ENCODE measurements at places on chromosomes 3 and 15. TPM values are rescaled to one million over a fixed set of nuclear protein-coding genes. Genes with fewer than 3 reads are reported as not detected.
A peak's percentile ranks its signal among the peaks of the same experiment; 100 is the strongest.

DNA sequence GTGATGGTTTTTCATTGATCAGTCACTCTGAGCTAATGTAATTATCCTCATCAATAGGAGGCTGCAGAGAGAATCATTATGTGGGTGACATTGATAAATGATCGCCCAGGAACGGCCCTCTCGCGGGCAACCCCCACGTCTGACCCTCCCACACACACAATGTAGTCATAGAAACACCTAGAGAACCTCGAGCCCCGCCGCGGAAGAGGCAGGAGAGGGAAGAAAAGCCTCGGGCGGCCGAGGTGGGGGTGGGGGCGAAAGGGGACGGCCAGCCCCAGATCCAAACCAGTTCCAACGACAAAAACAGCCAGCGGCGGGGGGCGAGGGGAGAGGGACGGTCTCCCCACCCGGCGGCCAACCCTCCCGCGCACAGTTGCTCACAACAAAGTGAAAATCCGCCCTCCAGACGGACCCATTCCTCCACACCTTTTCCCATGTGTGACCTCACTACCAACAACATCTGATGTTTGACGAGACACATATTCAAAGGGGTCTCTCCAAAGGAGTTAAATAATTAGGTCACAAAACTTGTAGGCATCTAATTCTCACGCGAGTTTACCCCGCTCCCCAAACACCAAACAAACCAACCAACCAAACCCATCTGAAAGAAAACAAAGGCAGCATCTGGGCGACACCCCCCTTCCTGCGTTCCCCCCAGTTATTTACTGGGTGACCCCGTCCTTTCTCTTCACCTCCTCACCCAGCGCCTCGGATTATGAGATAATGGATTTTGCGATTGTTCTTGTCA is 213.0 kb downstream of the MEIS2 start:
- peak; percentile 48 for DNase-seq

GRCh38 chr3:155233213-155233612 is 60.3 kb downstream of the STRIT1 start:
- DNase-seq: no peak

Gene VEPH1
- total RNA-seq: 87.1 TPM

Gene SMCO1
- not detected for total RNA-seq

DNA sequence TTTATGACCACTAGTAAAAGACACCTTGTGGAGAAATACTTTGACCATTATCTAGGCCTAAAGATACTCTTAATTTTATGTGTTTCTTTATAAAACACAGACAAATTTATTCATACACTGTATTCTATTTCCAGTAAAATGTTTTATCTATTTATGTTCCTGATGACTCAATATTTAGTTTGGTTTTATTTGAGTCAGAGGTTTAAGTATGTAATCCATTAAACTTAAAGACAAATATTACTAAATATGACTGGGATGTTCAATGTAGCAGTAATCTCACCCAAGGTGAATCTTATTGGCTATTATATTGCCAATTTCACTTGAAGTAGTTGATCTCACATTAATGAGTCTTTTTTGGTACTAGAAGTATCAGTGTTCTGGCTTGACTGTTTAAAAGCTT is 799.7 kb downstream of the CADM2 start:
- DNase-seq: no peak

- no peak for DNase-seq
Observed at GRCh38 chr15:65494076-65494475, 23.4 kb downstream of the DPP8 start.

DNA sequence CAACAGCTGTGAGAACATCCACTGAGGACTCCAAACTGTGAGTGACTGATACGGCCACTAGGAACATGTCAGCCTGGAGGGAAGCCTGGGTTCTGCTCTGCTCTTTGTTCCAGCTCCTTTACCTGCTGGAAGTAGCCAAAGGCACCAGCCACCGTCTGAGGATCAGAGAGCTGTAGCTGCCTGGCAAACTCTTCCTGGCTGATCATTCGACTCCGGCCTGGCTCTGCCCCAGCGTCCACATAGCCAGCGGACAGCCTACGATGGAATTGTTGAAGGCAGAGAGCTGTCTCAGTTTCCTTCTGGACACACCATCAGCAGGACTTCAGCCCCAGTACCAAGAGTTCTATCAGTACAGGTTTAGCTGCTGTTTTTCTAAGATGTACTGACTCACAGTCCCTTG is 5.7 kb downstream of the LPCAT4 start:
- DNase-seq: no peak

DNA sequence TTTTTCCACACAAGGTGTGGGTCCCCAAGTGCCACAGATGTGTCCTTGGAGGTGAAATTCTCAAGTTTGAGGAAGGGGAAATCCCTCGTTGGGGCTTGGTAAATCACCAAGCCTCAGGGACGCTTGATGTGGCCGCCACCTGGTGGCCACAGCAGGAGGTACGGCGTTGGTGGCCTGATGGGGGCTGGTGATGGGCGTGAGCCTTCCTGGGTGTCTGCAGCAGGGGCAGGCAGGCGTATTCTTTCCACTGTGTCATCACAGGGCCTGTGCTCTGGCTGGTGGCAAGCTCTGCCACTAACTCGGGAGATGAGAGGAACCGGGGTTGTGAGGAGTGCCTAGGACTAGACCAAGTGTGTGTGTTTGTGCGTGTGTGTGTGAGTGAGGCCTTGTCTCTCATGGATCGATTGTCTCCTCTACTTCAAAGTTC is 4.2 kb downstream of the ACOX2 start:
- DNase-seq: peak; percentile 74

GRCh38 chr15:44340410-44340809 is 51.9 kb downstream of the GOLM2 start:
- DNase-seq: peak; percentile 38

DNA sequence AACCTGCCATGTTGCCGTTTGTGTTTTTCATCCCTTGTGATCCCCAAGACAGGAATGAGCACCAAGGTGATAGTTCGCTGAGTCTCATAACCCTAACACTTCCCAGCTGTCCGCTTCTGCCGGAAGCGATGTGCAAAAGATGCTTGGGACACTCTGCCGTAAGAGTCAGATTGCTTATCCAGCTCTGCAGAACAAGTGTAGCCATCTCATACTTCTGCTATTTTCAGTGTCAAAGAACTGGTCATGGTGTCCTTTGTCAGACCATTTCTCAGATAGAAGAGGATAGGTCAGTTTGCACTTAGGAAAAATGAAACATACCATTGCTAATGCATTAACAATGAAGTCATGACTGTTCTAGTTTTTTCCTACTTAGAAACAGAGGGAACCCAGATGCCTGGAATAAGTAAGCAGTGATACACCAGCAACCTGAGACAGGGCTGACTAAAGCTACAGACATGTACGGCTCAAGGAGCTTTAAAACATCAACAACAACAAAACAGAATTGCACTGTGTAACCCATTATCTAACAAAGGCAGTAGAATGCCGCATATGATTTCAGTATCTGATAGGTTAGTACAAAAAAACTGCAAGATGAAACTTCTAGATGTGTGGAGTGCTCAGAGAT is 134.0 kb upstream of the IL12A start:
- DNase-seq: peak; percentile 86

DNA sequence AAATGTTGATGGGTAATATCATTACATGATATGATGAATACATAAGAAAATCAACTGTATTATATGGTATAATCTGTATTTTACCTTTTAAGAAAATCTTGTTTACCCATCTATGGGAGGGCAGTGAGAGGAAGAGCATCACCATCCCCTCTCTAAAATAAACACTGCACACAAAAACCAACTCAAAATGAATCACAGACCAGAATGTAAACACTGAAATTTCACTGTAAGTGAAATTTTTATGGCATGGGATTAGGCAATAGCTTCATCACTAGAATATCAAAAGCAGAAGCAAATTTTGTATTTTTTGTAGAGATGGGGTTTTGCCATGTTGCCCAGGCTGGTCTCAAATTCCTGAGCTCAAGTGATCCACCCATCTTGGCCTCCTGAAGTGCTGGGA is 26.2 kb downstream of the IFT80 start:
- DNase-seq: no peak

Gene POLQ
- total RNA-seq: 13.2 TPM

GRCh38 chr3:29453284-29454001 is 172.6 kb downstream of the RBMS3 start:
- DNase-seq: peak; percentile 9
